ENCODE measurements at places on chromosomes 12 and 14.

- DNase-seq: no peak
Observed at GRCh38 chr12:104479123-104479662, 22.4 kb downstream of the CHST11 start.

GRCh38 chr12:93146263-93146939 lies 217.3 kb upstream of the EEA1 start:
- no peak for DNase-seq

DNA sequence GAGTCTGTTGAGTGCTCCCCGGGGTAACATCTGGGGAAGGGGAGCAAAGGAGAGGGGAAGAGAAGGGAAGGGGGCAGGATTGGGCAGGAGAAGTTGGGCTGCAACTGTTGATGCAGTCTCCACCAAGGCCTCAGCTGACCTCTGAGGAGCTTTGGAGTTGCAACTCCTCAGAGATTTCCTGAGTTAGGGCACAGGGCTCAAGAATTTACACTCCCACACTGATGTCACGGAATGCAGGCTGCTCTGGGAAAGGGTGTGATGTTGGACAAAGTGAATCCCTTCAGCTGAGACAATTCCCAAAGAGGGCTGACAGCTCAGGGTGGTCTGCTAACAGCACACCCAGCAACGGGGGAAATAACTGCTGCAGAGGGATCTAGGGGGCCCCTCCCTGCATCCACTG lies 295.6 kb downstream of the PCNX1 start:
- no peak for DNase-seq

- no peak for DNase-seq
Observed at GRCh38 chr12:106481246-106481645, 101.6 kb upstream of the RFX4 start.

DNA sequence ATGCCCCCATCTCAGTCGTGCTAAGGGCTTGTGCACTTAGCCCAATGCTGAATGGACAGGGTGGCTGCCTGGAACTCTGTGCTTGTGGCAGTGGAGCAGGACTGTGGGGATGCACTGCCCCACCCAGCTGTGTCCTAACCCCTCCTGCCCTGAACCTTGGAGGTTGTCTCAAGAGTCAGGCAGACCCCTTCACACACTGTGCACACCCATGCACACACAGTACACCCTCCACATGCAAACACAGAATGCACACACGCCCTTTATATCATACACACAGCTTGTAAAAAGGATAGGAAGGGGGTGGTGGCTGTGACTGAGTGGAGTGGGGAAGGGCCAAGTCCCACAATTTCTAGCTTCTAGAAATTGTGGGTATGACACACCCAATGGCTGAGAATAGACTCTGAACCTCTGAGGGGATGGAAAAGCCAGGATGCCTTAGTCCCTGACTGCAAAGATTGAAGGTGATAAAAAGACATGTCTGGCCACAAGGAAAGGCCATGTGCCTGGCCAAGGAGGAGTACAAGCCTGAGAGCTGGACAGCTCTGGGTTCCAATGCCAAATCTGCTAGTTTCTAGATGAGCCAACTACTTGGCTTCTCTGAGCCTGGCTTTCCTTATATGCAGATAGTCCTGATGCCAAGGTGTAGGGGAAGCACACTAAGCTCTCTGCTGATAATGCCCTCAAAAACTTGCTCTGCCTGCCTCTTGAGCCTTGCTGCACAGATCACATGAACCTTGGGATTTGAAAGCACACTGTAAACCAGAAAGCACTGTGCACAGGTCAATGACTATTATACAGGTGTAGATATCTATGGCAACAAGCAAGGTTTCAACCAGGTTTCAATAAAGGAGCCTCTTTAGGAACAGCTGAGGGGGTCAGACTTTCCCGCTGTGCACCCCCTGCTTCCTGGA lies 8.4 kb downstream of the KRT8 start:
- no peak for DNase-seq

All from NCI-H510A treated with DMSO at 0.1 percent for 48 hours (cell line).